ENCODE measurements at places on chromosomes 7 and 10.

GRCh38 chr7:66929165-66929564, 8.1 kb downstream of the TMEM248 start:
- DNase-seq, result no peak

DNA sequence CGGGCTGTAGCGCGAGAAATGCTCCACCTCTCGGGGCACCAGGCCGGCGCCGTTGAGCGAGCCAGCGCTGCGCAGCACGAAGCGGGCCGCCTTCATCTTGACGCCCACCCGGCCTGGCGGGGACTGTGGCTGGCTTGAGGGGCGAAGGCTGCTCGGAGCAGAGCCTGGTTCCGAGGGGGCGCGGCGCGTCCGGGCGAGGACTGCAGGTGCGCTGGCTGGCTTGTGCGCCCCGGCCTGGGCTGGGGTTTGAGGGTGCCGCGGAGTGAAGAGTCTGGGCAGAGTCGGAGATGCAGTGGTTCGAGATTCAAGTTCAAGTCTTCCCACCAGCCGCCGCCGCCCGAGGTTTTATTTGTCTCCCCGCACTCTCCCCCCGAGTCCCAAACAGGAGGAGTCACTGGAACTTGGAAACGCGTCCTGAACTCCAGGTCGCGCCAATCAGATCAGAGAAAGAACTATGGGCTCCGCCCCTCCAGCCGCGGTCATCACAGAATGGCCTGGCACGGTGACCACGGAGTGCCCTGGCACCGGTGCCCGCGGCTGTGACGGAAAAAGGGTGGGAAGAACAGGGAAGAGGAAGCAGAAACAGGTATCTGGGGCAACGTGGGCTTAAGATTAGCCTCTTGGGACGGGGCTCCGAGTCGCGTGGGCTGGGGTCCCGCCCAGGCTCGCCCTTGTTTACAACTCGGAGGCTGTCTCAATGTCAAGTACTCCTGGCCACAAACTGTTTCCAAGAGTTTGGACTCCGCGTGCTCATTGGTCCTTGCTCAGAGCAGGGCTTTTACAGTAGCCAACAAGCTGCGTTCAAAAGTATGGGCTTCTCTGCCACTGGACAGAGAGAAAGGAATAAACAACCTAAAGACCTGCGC, at the start of gene PDK4:
Gene PDK4 (minus strand): TSS at position 319 of the 866 bp plus-strand sequence. CDS start 223 bp downstream, at position 96.
- DNase-seq, result peak; percentile 80

DNA sequence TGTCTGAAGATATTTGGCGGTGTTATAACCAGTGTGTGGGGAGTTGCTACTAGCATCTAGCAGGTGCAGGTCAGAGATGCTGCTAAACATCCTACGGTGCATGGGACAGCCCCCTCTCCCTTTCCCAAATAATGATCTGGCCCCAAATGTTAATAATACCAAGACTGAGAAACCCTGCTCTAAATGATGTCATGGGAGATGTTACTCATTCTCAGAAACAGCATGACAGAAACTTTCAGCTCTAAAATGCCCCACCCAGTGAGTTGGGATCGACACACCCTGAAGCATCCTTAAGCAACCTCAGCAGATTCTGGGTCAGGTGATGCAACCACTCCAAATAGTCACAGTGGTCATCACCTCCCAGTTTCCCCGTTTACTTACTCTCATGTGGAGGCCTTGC, 108.8 kb upstream of the MPP7 start:
- peak; percentile 14 for DNase-seq

GRCh38 chr10:96390460-96390864, 31.7 kb upstream of the OPALIN start:
- DNase-seq, result no peak

GRCh38 chr7:116249969-116250553, 39.7 kb downstream of the TES start:
- peak; percentile 35 for DNase-seq

- no peak for DNase-seq
Observed at GRCh38 chr10:38045129-38045528, 34.7 kb downstream of the ZNF33A start.

- DNase-seq, result no peak
Observed at GRCh38 chr7:96499532-96499931, 177.6 kb upstream of the SLC25A13 start.

- DNase-seq, result peak; percentile 63
Observed at GRCh38 chr10:89861584-89862301, 160.4 kb downstream of the KIF20B start.
